Endothelial cell of umbilical vein (primary cell): ENCODE measurements at places on chromosomes 16 and 17. TPM values are rescaled to one million over a fixed set of nuclear protein-coding genes. Genes with fewer than 3 reads are reported as not detected.
A peak's percentile ranks its signal among the peaks of the same experiment; 100 is the strongest.

GRCh38 chr16:84481051-84481735 is 23.3 kb downstream of the MEAK7 start:
- no peak for DNase-seq

- peak; percentile 72 for DNase-seq
Measured at GRCh38 chr16:20901436-20902112, 1.0 kb downstream of the LYRM1 start.

GRCh38 chr17:76925441-76925891 is 57.3 kb downstream of the MGAT5B start:
- DNase-seq, result no peak

GRCh38 chr16:80902306-80903110 is 98.1 kb upstream of the CDYL2 start:
- DNase-seq, result no peak

DNA sequence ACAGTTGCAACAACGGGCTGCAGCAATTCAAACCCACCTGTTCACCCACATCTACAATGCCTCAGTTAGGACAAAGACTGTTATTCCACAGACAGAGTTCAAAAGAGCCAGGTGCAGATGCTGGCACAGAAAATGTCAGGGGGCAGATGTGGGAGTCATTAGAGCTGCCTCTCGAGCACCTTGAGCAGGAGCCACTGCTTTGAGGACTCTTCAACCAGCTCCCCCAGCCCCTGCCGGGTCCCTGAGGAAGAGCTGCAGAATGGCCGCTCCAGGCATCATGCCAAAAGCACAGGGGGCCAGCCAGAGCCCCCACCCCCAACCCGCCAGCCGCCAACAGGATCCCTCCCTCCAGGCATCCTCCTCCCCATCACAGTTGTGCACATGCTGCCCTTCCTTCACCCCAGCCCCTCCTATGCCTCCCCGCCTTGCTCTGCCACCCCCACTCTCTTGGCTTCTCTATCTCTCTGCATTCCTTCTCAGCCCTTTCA is 20.8 kb downstream of the C17orf67 start:
- no peak for DNase-seq

KRTAP3-1 gene
- not detected in 2 replicates for total RNA-seq
